ENCODE measurements at places on chromosomes 13 and 19.

DNA sequence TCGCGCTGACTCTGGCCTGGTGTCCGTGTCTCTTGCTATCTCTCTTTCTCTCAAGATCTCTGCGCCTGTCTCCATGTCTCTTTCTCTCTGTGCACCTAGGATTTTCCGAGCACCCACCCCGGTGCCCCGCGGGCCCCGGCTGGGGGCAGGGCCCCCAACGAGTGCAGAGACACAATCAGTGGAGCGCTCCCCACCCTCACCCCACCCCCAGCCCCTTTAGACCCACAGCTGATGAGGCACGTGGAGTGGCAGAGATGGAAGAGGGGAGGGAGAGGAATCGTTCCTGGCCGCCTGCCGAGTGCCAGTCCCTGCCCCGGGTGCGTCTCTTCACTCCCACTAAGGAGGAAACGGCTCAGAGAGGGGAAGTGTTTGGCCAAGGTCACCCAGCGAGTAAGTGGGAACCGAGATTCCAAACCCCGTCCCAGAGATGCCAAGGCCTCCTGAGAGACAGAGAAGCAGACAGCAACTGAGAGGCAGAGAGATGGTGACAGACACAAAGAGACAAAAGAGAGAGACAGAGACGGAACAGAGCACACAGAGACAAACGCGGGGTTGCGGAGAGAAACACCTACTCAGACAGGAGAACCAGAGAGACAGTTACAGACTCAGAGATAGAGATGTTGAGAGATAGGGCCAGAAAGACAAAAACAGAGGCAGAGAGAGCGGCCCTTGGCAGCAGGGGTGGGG lies 626 bp upstream of the BCL3 start:
- DNase-seq, result no peak

- DNase-seq, result no peak
Measured at GRCh38 chr13:95497381-95497807, 55.1 kb upstream of the CLDN10 start.

DNA sequence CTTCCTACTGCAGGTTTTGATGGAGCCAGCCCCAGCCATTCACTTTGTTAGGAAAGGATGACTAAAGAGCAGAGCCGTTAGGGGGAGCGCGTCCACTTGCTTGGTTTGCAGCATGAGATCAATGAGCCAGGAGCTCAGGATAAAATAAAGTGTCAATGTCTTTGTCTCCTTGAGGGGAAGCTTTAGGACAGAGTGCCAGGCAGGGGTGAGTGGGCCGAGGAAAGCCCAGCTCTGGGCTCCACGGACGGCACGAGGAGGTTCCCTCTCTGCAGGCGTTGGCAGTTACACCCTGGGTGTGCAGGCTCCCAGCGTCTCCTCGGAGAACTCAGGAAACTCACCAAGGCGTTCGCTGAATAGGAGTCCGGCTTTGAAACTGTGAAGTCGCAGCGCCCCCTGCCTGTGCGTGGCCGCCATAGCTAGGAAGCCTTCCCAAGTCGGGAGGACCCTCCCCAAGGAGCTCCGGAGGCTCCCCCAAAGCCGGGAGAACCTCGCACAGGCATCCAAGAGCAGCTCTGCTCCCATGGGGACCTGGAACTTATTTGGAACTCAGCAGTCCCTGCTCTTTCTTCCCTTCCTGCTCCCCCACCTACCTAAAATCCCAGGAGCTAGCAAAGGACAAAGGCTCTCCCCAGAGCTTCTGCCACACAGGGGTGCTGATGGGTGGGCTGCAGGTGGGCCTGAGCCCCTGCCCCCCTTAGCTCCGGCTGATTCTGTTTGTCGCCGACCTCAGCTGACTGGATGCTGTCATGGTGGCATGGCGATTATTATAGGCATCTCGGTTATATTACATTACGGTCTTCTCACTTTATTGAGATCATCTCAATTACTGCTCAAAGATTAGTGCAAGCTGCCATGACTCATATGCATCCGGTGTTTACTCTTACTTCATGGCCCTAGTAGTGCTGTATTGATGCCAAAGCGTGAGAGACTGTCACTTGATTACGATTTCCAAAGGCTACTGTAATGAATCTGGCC lies 34.4 kb downstream of the GSX1 start:
- peak; percentile 67 for DNase-seq

- DNase-seq, result no peak
Measured at GRCh38 chr19:14203177-14203576, 2.8 kb downstream of the ADGRL1 start.

GRCh38 chr19:11324079-11324661 lies 15.3 kb downstream of the RAB3D start:
- peak; percentile 70 for DNase-seq

DNA sequence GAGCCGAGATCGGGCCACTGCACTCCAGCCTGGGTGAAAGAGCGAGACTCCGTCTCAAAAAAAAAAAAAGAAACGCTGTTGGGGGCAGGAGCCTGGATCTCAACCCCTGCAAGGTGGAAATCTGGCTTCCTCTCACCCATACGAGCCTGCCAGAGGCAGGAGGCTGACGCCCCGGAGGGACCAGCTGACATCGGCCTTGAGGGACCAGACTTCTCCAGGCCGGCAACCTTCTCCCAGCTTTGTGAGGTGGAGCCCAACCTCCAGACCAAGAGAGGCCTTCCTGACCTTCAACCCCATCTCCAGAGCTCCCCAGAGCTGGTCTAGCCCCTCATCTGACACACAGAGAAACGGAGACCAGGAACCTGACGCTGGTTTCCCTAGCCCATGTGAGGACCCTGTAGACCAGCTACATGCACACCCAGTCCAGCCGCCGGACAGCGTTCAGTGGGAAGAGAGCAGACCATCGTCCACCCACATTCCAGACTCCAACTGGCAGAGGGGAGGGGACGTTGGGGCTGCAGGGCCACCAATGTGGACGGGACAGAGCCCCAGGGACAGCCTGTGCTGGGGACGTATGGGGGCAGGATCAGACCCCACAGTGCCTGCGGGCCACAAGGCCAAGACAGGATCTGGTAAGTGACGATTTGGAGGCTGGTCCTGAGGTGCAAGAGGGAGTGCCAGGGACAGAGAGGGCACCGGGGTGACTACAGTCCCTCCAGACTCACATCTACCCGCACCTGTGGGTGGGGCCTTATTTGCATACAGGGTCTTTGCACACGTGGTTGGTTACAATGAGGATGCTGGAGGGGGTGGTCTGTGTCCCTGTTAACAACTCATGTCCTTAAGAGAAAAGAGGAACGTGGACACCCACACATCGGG lies 11.4 kb downstream of the SBNO2 start:
- no peak for DNase-seq

GRCh38 chr19:51550848-51551672 lies 19.6 kb upstream of the SIGLEC6 start:
- no peak for DNase-seq

GRCh38 chr19:39070888-39071287 lies 13.3 kb upstream of the ACP7 start:
- DNase-seq, result no peak

GRCh38 chr19:14116525-14116917 lies 1.0 kb downstream of the PRKACA start:
- DNase-seq, result no peak

GRCh38 chr13:102298051-102298450 lies 103.8 kb downstream of the FGF14 start:
- DNase-seq, result no peak

DNA sequence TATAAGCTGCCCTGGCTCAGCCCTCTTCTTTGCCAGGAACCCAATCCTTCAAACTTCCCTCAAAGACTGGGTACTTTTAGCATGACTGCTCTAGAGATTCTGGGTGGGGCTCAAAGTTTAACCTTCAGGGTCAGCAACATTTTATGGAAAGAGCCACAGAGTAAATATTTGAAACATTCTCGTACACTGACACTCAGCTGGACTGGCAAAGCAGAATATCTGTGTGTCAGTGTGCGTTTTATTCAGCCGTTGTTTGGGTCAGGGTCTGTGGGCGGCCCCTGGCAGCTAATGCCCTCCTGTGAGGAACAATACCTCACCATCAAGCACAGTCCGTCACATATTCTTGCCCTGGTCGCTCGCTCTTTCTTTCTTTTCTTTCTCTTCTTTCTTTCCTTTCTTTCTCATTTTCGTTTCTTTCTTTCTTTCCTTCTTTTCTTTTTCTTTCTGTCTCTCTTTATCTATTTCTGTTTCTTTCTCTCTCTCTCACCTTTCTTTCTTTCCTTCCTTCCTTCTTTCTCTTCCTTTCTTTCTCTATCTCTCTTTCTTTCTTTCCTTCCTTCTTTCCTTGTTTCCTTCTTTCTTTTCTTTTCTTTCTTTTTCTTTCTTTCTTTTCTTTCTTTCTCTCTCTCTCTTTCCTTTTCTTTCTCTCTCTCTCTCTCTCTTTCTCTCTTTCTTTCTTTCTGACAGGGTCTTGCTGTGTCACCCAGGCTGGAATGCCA lies 10.7 kb downstream of the DPRX start:
- DNase-seq, result no peak

DNA sequence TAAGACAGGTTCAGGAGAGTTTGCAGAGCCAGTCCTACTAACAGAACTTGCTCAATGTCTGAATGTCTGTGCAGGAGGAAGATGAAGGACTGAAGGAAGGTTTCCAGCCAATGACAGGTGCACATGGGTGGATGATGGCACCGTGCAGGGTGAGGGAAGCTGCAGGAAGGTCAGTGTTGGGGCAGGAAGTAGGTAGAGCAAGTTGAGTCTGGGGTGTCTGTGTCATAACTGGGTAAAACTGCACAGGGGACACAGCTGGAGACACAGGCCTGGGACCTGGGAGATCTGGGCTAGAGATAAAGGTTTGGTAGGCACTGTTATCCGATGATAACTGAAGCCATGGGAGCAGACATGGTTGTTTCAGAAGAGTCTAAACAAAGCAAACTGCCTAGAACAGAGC lies 116.9 kb downstream of the USP12 start:
- no peak for DNase-seq

GRCh38 chr13:26721251-26722121 lies 39.1 kb downstream of the GPR12 start:
- no peak for DNase-seq

DNA sequence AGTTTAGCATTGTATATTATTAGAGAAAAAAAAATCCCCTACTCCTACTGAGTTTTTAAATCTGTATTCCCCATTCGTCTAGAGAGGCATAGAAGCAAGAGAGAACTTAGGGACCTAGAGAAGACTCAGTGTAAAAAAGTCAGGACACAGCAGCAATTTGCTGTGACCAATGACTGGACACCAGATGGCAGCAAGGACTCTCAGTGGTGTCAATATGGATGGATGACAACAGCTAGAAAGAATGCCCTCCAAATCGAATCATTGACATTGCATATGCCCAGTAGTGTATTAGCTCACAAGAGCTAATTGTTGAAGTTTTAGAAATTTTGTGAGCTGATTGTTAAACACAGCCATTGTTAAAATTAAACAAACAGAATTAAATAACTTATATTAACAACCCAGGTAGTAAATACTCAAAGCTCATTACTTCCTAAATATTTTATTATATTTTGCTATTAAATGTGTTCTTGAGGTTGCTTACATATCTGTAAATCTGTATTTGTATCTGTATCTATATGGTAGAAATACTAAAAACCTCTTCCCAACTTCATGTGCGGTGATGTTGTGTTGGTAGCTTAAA lies 43.9 kb downstream of the SIAH3 start:
- peak; percentile 31 for DNase-seq

DNA sequence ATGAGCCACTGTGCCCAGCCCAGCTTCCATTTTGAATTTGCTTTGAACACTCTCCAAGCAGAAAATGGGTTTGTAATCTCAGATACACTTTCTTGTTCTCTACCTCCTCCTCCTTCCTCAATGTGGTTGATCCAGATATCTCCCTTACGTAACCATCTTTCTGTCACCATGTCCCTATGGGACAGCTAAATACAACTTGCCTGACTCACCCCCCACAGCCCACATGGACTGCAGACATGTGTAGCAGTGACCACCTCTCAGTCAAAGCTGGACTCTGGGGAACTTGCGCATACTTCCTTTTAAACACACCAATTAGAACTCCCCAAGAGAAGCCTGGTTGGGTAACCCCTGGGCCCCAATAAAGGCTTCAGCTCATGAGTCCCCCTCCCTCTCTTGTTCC lies 10.8 kb upstream of the ZNF799 start:
- DNase-seq, result no peak

DNA sequence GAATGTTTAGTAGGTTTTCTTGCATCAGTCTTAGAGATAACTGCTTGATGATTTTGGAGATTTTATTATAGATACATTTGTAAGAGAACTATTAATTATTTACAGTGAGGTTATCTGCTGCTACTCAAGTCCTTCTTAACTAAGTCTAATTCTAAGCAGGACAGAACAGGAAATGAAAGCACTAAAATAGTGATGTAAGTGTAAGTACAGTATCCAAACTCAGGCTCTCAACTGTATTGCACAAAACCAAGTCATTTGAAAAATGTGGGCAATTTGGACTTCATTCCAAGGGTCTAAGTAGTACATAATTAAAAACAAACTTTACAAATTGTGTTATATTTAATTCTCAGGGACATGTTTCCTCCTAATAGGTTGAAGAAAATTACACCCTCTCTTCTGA lies 417.1 kb downstream of the ITGBL1 start:
- no peak for DNase-seq
